Amygdala (tissue), 56 donors: ENCODE measurements at places on chromosomes 12 and 14.

DNA sequence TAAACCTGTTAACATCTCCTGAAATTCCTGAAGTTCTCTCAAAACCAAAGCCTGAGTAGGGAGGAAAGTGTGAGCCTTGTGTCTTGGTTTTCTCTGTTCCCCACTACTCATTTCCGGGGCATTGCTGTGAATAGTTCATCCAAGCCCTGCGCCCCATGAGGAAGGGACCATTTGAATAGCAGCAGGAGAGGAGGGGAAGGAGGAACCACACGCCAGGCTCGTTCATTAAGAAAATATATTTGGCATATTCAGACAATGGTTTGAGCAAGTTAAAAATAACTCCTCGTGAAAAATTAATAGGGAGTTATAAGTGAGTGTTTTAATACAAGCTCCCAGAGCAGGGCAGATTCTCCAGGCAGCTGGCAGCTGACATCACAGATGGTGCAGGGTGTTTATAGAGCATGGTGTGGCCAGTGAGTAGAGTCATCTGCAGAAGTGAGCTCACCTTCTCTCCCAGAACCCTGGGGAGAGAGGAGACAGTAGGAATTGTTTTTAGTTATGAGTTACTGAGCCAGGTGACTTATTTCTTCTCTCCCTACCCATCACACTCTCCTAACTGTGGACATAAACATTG lies 29.5 kb upstream of the CISTR start:
- DNase-seq, result no peak

GRCh38 chr12:103558879-103559278 lies 28.2 kb upstream of the STAB2 start:
- no peak for DNase-seq

DNA sequence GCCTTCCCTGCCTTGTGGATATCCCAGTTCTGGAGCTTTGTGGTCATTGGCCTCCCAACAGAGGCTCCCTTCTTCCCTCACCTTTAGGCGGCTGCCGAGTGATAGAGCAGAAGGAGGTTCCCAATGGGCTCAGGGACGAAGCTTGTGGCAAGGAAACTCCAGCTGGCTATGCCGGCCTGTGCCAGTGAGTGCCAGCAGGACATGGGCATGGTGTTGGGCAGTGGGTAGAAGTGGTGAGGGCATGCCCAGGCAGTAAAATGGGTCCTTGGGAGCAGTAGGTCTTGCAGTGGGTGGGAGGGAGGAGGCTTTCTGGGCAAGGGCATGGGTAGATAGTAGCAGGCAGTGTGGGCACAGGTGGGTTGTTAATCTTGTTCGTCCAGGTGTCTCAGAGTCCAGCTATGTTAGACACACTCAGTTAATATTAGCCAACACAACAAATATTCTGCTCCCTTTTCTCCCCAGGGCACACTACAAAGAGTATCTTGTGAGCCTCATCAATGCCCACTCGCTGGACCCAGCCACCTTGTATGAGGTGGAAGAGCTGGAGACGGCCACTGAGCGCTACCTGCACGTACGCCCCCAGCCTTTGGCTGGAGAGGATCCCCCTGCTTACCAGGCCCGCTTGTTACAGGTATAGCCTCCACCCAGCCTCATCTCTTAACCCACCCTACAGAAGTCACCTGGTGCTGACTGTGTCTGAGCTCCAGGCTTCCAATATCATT lies 1.1 kb upstream of the IRF9 start:
- DNase-seq, result no peak

DNA sequence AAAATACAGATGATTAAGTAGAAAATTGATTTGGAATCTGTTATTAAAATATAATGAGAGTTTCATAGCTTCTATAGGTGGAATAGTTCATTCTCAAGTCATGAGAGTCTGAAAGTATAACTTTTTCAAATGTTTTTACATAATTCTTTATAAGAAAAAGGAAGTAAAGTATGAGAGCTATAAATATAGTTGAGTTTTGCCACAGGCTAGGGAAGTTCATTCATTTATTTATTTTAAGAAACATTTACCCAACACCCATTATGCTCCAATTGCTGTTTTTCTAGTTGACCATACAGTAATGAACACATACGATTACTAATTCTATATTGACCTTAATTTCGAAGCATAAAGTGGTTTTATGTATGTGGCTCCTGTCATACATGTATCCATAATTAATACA lies 24.8 kb downstream of the LRRIQ1 start:
- no peak for DNase-seq

DNA sequence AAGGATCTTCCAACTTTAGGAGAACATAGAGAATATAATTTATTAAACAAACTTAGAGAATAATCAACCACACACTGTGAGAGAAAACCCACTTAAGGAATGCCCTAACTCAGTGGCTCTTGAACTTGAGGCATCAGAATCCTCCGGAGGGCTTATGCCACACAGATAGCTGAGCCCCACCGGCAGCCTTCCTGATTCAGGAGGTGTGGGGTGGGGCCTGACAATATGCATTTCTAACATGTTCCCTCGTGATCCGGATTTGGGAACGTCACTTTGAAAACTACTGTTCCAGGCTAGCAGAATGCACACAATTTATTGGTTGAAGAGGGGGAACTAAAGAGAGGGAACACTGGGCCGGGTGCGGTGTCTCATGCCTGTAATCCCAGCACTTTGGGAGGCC lies 2.0 kb upstream of the SOAT2 start:
- no peak for DNase-seq

GRCh38 chr12:52082669-52082987 lies 3.1 kb downstream of the SMIM41 start:
- no peak for DNase-seq

GRCh38 chr12:91414636-91415035 lies 232.0 kb upstream of the DCN start:
- no peak for DNase-seq

- DNase-seq, result no peak
These were observed 14.6 kb upstream of the DENND5B start for GRCh38 chr12:31605531-31605930.

GRCh38 chr12:123734268-123734667 lies 22.1 kb downstream of the ATP6V0A2 start:
- no peak for DNase-seq

DNA sequence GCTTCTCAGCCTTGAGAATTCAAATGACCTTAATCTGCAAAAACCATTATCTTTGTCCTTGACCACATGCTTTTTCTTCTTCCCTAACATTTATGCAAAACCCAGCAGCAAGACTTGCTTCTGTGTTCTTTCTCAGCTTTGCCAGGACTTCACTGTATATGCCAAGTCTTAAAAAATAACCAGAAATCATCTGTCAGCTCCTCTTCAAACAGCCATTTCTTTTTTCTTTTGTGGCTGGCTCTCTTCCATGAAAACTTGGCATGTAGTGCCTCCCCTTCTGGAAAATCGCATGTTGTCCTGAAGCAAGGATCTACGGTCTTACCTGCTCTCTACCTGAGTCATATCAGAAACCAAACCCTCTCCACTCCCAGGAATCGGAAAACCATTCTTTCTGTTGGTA lies 364.9 kb downstream of the RPS29 start:
- DNase-seq, result no peak

- no peak for DNase-seq
These were observed 11.0 kb downstream of the TPH2 start for GRCh38 chr12:71949646-71950045.

DNA sequence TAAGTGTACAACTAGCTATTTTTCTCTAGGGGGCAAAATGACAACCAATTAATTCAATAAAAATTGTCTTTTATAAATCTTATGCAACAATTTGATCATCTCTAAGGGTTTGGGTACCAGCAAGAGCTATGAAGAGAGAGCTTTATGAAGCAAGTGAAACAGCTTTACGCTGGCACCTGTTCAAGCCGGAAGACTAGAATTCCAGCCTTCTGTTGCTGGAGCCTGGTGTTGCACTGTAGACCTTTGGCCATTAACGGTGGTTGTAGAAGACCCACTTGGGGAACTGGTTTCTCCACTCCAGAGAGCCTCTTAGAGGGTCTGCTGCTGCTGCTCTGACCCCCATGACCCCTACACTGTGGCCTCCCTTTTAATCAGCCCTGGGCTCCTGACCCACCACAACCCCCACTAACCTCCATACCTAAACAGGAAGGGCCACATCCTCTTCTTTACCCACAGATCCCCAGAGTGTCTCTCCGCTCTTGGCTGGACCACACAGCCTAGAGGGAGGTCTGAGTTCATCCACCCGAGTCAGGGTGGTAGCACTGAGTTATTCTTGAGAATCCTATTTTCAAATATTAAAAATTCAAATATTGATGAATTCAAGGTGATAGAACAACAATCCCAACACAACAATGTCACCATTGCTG lies 54.6 kb upstream of the STON2 start:
- DNase-seq, result no peak

DNA sequence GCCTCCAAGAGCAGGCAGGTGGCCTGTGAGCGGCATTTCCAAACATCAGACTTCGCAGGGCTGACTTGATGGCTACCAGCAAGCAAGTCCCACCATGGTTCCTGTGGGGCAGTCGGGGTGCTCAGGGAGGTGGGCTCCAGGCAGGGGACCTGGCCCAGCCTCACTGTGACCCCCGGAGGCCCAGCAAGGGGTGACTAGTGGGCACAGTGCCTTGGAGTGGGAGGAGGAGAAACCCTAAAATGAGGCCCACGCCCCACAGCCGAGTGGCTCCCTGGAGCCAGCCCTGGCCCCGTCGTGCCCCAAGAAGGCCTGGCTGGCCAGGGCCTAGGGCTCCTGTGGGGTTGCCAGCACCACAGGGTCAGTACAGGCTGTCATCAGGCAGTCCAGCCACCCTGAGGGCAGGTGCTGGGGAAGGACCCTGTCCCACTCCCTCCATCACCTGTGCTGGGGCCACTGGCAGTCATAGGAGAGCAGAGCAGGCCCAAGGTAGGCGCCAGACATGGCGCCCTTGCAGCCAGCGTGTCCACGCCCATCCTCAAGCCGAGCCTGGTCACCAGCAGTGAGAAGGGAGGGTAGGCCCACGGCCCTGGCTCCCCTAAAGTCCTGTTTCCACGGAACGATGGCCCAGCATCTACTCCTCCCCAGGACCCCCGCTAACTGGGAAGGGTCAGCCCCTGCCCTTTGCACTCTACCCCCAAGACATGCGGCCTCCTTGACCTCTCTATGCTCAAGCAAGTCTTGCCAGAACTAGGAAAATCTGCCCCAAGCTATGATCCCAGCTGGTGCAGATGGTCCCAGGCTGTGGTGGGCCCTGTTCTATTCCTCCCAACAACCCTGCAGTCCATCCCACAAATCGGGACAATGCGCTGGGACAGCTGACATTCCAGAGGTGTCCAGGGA lies 144.2 kb upstream of the C14orf180 start:
- DNase-seq, result no peak

DNA sequence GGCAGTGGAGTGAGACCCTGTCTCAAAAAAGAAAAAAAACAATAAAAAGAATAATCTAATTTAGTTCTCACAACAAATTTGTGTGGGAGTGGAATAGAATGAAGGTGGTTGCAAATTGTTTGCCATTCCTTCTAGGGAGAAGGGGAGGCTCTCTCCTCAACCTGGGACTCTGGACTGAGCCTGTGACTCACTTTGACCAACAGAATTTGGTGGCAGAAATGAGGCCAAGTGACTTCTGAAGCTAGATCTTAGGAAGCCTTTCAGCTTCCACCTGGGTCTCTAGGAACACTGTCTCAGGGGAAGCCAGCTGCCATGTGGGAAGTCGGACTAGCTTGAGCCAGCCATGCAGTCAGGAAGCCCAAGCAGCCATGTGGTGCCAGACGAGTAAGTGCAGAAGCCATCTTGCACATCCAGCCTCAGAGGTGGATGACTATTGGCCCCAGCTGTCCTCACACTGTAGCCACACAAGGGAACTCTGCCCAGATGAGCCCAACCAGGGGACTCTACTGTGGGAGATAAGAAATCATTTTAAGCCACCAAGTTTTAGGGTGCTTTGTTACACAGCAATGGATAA lies 14.4 kb downstream of the ALDH2 start:
- DNase-seq, result no peak

- DNase-seq, result no peak
These were observed 14.7 kb downstream of the METTL3 start for GRCh38 chr14:21496453-21496852.

GRCh38 chr14:50944647-50945413 lies 547 bp upstream of the PYGL start:
- no peak for DNase-seq

DNA sequence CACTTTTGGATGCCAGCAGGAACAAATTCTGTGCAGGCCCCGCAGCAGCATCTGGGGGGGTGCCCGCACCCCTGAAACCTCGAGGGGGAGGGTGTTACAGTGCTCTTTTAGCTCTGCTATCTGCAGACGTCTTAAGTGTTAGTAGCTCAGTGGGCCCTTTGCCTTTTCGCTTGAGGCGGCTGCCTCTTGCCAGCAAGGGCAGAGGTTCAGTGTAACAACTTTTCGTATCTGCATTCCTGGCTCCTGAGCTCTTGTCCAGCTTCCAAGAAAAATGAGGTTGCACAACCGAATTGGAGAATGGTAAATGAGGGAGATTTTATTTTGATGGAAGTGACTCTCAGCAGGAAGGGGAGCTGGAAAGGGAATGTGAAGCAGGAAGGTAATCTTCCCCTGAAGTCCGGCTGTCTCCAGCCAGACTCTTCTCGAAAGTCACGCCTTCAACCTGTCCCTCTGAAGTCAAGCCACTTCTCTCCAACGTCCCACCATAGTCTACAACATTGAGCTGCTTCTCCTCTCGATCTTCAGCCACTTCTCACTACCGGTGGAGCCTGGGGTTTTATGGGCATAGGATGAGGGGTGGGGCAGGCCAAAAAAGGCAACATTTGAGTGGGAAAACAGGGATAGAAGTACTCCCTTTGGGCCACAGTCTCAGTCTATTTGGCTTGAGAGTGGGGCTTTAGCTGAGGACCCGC lies 17.8 kb downstream of the TAS2R50 start:
- DNase-seq, result no peak

GRCh38 chr12:1343422-1343821 lies 251.0 kb downstream of the FBXL14 start:
- DNase-seq, result no peak

DNA sequence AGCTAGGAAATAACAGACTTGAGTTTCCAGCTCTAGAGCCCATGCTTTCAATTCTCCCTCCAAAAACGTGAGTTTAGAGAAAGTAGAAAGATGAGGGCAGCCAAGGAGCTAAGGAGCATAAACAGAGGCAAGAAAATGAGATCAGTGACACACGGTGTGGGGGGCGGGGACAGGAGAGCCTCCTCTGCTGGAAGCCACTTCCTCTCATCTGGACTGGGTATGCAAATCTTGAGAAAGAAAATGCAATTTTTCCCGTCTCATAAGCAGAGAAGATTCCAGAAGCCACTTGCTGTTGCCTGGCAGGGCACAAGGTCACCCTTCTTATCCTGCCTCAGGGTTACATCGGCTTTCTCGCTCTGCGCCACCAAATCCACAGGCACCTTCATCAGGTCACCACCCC lies 6.0 kb downstream of the OR10P1 start:
- DNase-seq, result no peak

GRCh38 chr12:82458101-82458500 lies 99.8 kb downstream of the METTL25 start:
- no peak for DNase-seq
